ENCODE measurements at places on chromosomes 3 and 15.

DNA sequence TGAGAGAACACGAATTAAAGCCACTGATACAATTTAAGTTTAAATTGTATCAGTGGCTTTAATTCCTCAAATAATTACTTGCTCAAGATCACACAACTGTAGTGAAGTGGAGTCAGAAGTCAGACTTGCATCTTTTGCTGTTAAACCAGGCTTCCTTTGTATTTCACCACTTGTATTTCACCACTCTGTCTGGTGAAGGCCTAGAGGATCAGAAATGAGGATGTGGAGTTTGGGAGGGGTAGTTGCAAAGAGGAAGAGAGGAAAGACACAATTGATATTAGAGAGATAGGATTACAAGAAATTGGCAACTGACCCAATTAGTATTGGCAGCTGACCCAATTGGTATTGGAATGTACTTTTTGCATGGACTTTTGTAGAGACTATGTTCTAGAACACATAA, 288.1 kb upstream of the GPR149 start:
- DNase-seq, result no peak

DNA sequence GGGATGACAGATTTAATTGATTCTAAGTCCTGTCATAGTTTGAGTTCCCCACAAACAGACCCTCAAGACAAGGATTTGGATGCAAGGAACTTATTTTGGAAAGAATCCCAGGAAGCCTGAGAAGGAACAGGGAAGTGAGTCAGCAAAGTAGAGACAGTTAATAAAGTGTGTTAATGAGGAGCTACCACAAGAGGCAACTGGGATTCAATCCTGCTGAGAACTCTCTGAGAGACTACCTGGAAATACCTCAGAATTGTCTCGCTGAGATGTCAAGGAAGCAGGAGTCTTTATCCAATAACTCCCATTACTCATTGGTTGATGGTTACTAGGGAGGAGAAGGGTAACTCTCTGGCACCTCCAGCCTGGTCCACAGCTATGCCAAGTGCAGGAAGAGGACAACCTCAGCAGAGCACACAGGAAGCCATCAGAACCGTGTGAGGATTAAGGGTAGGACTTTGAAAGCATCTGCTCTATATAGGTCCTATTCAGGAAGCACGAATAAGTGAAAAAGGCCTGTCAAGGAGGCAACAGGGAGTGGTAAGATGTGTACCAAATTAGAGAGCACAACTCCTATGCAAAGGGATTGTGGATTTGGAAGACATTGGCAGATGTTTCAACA, 311.1 kb upstream of the KCNH8 start:
- no peak for DNase-seq

DNA sequence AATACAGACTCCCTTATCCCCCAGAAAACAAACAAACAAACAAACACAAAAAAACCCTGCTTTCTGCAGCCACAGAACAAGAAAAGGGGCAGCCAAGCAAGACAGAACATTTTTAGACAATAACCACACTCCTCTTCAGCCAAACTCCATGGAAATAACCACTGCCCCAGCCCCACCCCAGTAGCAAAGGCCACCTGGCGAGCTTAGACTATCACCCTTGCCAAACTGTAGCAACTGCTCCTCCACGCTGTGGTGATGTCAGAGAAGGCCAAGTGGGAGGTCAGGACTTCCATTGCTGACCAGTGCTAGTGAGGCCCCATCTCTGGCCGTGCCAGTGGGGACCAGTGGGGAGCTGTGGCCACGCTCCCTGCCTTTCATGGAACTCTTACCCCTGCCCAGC, 60.3 kb upstream of the CHRNA7 start:
- DNase-seq, result no peak

DNA sequence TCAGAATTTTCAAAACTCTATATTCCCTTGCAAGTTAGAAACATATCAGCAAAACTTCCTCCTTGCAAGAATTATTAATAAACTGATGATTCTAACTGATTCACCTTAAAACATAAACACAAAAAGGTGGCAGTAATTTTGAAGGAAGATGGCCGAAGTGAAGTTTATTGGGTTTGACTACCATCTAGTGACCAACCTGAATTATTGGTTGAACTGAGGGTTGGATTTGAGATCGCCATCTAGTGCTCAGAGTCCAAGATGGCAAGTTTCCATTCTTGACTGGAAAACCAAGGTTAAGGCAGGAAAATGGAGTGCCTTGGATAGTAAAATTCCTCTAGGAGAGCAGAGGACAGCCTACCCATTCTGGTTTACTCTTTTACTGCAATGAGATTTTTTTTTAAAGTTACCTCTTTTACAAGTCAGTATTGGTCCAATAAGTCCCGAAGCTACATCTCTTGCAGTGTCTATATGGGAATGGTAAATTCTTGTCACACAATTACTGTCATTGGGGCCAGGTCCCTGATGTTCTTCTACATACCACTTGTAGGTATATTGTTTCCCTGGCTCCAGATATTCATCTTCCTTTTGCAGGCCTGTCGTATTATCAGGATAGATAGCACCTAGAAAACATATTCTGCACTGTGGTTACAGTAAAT, 51.6 kb upstream of the CP start:
- DNase-seq, result peak; percentile 85

GRCh38 chr3:170848292-170848917, 21.6 kb downstream of the RPL22L1 start:
- DNase-seq, result peak; percentile 42

GRCh38 chr15:49678655-49679054, 57.8 kb downstream of the DTWD1 start:
- no peak for DNase-seq
